ENCODE measurements at places on chromosomes 7 and 10.

DNA sequence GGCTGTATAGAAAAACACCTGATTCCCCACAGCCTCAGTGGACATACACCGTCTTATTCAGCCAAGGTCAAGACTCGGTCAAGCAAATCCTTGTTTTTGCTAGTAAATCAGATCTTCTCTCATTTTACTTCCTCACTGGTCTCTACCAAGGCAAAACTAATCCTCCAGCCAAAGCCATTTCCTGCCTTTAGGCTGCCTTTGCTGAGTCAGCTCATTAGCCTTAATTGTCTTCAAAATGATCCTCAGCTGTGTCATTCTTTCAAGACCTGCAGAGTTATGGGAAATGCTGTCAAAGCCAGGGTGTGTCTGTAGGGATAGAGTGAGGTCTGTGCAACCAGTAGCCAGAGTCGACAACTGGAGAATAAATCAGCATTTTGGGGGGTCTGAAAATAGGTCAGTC is 107.2 kb upstream of the FAM180A start:
- DNase-seq = no peak

GRCh38 chr10:74307061-74307651 is 156.1 kb downstream of the ADK start:
- DNase-seq = no peak

GRCh38 chr7:36226151-36226550 is 73.1 kb downstream of the EEPD1 start:
- DNase-seq = no peak

- DNase-seq = no peak
These were observed 26.7 kb downstream of the GNA12 start for GRCh38 chr7:2817456-2817855.

DNA sequence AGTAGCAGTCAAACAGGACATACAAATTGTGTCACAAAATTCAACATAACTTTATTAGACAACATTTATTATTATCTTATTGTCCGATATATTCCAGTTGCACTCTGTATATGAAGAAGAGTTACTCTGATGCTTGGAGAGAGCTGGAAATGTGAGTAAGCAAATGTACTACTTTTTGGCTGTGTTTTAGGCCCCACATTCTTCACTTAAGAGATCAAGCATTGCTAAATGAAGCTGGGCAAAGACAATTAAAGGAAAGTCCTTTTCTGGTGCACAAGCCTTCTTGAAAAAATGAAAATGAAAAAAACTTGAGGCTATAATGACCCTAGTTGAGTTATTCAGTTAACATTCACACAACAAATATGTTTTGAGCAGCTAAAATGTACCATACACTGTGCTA is 26.1 kb downstream of the MYPN start:
- DNase-seq = no peak

DNA sequence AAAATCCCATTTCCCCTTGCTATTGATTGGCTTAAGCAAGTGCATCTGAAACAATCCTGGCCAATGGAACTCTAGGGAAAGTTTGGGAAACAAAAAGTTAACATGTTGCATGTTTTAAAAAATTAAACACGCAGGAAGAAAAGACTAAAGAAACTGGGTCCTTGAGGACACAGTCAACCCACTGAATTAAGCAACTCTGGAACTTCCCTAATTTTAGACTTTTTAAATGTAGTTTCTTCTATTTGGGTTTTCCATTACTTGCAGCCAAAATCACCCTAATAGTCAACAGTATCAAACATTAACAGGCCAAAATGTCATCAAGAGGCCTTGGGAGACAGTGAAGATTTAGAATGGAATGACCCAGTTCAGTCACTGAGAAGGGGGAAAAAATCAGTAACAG is 40.6 kb downstream of the OSBPL3 start:
- no peak for DNase-seq

Measured in neuronal stem cell (in vitro differentiated cells).